ENCODE measurements at places on chromosomes 6 and 20. TPM values are rescaled to one million over a fixed set of nuclear protein-coding genes. Genes with fewer than 3 reads are reported as not detected.

MEI4 gene
- total RNA-seq: 2.6 TPM

BMP7 gene
- total RNA-seq: 35.4 TPM

- H3K4me3 ChIP-seq: no peak overlapping the region
- H3K36me3 ChIP-seq: no peaks in the 10 kb centered on the region
- peaks cover 16% of the 10 kb centered on the region for H3K4me1 ChIP-seq
- DNase-seq: no peak
Observed at GRCh38 chr6:27839626-27840475, 72.3 kb downstream of the OR2B2 start.

KHDC1L gene
- total RNA-seq: not detected

PXT1 gene
- not detected for total RNA-seq

DNA sequence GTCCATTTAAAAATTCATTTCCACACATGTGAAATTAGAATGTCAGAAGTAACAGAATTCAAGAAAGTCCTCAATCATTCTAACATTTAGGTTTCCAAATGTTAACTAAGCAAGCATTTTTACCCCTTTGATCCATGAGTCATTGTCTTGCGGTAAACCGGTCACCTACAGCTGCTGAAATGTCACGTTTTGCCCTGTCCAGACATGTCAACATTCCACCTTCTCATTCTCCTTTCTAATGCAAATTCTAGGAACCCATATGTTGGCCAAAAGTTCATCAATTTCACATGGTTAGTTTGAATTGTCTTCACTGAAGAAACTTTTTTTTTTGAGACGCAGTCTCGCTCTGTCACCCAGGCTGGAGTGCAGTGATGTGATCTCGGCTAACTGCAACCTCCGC is 117.2 kb downstream of the IPCEF1 start:
- H3K27ac ChIP-seq: no peak overlapping the region
- no peaks in the 10 kb centered on the region for H3K4me1 ChIP-seq
- no peaks in the 10 kb centered on the region for H3K36me3 ChIP-seq
- no peak for DNase-seq

GRCh38 chr6:124924333-124924759 is 37.9 kb upstream of the RNF217 start:
- no peak overlapping the region for H3K4me3 ChIP-seq
- DNase-seq: no peak
- no peak overlapping the region for H3K27ac ChIP-seq

DNA sequence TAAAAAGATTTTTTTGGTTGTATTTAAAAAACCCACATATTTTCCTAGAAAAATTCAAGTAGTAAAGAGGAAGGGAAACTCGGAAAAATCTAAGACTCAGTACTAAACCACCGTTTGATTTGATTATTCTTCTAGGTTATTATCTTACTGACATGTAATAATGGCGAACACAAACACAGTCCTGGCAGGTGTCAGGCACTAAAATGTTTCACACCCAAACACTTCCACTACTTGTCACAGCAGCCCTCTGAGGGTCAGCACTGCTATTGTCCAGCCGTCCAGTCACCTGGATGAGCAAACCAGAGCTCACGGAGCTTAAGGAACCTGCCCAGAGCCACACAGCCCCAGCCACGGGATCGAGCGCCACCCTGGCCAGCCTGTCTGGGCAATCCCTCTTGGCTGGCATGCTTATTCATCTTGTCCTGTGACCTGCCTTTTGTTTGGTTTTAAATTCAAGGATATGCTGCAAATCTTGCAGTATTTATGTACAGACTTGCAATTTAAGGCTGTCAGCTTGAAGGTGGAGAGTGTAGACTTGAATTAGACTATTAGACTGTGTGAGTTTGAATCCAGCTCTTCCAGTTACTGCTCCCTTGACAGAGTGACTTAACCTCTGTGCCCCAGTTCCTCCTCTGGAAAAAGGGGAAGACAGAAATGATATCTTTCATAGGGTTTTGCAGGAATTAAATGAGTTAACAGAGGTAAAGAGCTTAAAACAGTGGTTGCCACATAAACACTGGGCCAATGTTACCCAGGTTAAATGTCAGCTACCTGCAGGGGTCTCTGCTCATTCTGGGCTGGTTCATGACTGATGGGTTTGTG is 82.2 kb downstream of the CDYL start:
- no peak for DNase-seq
- peaks cover 23% of the 10 kb centered on the region for H3K4me1 ChIP-seq
- H3K4me3 ChIP-seq: no peak overlapping the region
- H3K36me3 ChIP-seq: peaks cover 10% of the 10 kb centered on the region
- peak overlapping the region; percentile 10 for H3K27ac ChIP-seq
- H3K27me3 ChIP-seq: no peaks in the 10 kb centered on the region

MYB gene
- total RNA-seq: 5.6 TPM

Data from progenitor cell of endocrine pancreas (in vitro differentiated cells).